GM06990 (cell line): ENCODE measurements at places on chromosomes 11 and 22.

DNA sequence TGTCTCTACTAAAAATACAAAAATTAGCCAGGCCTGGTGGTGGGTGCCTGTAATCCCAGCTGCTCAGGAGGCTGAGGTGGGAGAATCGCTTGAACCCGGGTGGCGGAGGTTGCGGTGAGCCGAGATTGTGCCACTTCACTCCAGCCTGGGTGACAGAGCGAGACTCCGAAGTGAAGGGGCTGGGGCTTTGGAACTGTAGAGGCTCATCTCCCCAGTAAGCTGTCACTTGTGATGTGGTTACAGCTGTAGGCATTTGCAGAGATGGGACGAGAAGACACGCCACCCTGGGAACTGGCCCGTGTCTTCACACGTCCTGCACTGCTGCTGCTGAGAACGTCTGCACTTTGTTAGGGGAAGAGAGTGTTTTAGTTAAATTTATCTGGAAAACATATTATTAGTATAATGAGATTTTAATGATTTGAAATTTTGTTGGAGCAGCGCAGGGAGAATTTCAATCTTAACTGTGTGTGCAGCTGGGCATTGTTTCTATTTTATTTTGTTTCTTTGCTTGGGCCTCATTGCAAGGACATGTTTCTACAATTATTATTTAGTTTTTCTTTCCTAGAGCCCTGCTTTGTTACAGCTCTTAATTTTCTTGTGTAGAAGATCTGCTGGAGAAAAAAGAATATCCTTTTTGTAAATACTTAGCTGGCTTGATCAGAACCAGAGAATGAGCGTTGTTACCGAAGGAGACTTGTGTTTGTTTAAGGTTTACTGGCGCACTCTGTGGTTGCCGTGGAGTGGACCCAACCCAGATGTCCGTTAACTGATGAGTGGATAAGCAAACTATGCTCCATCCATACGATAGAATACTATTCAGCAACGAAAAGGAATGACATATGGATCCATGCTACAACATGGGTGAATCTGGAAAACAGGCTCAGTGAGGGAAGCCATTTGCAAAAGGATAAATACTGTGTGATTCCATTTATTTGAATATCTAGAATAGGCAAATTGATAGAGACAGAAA is 18.4 kb downstream of the PARVB start:
- peak; percentile 76 for DNase-seq

- no peak for DNase-seq
Measured at GRCh38 chr22:48653306-48653705, 1174.4 kb downstream of the BRD1 start.

GRCh38 chr11:75594211-75594610 is 32.2 kb downstream of the SERPINH1 start:
- no peak for DNase-seq

DNA sequence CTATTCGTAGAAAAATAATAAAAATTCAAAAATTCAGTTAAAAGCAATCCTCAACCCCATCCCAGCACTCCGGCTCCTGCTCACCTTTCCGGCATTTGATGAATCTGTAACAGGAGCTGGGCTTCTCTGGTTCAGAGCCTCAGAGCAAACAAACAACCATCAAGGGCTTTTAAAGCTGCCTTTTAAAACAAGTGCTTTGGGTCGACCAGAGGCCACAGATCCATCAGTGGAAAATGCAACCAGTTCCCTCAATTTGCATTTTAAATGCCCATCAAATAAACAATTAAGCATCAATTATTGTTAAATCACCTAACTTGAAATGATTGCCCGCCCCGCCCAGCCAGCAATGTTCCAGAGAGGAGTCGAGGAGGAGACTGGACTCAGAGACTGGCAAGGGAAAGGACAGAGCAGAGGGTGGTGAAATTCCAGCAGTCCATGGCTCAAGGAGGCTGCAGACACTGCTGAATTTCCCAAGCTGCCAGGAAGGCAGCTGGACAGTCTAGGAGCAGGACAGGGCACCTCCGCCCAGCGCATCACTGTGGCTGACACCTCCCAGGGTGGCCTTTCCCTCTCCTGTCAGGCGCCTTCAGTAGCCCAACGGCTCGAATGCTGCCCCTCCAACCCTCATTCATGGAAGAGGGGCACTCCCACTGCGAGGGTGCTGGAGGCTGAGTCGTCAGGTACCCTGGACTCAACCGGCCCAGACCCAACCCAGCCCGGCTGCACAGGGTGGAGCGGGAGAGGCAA is 7.5 kb downstream of the FXYD6 start:
- DNase-seq: no peak

DNA sequence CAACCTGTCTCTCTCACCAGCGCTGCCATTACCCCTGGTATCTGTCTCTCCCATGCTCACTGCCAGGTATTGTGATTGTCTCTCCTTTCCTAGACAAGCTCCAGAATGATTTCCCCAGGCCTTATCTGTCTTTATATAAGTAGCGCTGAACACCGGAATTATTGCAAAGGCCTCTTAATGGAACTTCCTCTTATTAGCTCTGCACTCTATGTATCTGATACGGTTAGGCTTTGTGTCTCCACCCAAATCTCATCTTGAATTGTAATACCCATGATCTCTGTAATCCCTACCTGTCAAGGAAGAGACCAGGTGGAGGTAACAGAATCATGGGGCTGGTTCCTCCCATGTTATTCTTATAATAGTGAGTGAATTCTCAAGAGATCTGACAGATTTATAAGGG is 39.3 kb downstream of the DDI1 start:
- no peak for DNase-seq

DNA sequence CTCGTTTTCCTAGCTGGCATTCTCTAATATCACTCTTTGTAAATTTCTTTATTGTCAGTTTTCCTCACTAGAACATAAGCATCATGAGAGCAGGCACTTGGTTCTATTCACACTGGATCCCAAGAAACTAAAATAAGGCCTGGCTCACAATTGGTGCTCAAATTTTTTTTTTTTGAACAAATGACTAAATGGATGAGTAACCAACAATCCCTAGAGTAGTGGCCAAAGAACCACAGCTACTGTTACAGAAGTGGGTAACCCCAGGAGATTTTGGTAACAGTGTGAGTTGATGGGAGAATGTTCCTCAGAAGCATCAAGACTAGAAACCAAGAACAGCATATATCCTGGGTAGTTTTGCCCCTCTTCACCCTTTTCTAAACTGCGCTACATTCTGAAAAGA is 572.6 kb downstream of the INSC start:
- no peak for DNase-seq

GRCh38 chr11:2930704-2931419 is 1.6 kb upstream of the PHLDA2 start:
- DNase-seq: peak; percentile 65

DNA sequence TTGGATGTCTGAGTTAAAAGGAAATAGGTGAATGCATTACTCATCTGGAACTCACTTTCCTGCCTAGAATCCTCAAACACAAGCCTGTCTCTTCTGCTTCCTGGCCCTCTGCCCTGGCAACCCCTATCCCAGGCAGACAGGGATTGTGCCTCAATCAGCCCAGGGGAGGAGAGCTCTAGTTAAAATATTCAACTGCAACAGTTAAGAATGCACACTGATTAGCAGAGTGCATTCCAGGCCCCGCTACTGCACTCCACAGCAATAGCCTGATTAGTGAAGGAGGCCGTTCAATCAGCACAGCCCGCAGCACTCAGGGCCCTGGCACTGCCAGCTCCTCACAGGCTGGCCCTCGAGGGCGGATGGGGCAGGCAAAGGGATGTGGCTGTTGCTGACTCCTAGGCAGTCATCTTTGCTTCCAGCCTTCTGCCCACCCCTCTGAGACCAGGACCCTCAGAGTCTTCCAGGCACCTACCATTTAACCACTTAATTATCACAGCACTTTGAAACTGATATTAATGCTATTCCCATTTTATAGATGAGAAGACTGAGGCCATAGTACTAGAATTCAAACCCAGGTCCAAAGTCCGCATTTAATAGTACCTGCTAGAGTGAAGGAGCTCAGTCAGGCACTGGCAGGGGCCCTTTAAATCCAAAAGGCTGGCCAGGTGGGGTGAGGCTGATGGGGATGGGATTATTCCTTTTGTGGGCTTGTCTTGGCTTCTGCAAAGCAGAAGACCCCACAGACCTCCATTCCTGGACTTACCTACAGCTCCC is 435.3 kb downstream of the SOX6 start:
- DNase-seq: no peak

GRCh38 chr22:42026705-42027104 is 28.1 kb downstream of the WBP2NL start:
- DNase-seq: no peak

DNA sequence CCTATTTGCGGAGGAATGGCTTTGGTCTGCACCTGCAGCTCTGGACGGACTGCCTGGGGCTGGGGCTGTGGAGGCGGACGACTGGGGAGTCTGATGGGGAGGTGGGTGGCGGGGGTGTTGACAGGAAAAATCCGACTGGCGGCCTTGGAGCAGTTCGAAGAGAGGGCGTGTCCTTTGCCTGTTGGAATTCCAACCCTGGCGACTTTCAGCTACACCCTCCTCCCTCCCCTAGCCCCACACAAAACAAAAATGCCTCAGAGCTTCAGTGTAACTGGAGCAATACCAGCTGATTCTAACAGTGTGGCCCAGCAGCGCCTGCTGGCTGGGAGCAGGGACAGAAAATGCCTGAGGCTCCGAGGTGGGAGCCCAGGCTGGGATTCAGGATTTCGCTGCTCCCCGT is 85.4 kb downstream of the ATXN10 start:
- no peak for DNase-seq

DNA sequence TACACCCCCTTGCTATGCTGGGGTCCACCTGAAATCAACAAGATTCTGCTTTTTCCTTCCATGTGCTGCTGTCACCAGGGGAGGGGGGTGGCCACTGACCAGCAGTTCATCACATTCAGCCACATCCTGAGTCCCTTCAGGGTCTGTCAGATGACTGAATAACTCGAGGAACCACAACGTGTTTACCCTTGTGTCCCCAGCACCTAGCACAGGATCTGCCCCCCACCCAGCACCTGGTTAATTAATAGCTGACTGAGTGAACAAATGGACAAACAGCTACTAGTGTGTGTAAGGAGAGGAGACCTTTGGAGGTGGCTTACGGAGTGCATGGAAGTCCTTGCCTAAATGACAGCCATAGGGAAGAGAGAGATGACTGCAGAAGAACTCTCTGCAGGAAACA is 119.5 kb upstream of the NCAM1 start:
- no peak for DNase-seq

DNA sequence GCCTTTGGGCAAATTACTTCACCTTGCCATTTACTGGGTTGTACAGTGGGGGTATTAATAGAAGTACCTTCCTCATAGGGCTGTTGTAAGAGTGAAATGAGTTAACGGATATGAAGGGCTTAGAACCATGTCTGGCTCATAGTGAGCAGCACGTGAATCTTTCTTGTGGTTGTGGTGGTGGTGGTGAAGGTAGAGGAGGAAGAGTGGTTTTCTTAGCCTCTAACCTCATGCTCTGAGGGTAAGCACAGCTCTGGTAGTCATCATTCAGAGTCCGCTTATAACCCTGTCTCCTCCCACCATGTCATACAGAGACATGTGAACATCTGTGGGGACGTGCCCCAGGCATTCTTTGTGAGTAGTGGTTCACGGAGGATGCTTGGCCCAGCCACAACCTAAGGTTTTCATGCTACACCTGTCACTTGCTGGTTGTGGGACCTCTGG is 43.6 kb downstream of the TEAD1 start:
- peak; percentile 43 for DNase-seq

- no peak for DNase-seq
Measured at GRCh38 chr11:122270535-122270934, 154.5 kb upstream of the BLID start.

DNA sequence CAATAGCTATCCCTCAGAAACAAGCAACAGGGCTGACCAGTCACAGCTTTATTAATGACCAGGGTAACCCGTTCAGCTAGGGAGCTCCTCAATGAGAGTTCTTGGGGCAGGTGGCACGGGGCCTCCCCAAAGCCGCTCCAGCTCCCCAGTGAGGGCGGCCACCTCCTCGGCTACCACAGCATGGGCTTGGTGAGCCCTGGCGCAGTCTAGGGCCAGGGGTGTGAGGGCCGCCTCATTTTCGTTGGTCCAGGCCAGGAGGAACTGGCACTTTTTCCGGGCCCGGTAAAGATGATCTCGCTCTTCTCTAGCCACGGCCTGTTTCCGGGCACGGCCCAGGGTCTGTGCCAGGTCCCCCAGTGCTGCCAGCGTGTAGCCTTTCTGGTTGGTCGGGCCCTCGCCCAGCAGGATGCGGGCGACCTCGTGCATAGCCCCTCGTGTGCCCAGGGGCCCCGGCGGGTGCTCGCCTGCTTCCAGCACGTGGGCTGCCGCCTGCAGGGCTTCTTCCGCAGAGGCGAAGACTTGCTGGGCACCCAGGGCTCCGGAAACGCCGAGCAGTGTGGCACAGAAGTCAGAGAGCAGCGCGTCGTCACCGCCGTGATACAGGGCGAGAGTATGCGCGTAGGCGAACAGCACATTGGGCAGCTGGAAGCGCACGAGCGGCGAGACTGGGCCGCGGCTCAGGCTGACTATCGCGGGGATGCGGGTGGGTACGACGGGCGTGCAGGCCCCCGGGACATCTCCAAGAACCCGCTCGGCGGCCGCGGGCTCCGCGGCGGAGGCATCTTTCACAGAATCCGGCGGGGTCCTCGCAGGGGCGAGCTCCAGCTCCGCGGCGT is 913 bp downstream of the ZNHIT2 start:
- peak; percentile 67 for DNase-seq

- DNase-seq: no peak
Measured at GRCh38 chr11:119415966-119416365, 7.0 kb downstream of the THY1 start.

- no peak for DNase-seq
Measured at GRCh38 chr11:46357483-46357936, 10.2 kb downstream of the DGKZ start.

GRCh38 chr11:74731301-74732094 is at the start of gene CHRDL2:
CHRDL2 (minus strand) TSS chr11:74731426; CDS start chr11:74730888, 538 bp downstream.
- no peak for DNase-seq

DNA sequence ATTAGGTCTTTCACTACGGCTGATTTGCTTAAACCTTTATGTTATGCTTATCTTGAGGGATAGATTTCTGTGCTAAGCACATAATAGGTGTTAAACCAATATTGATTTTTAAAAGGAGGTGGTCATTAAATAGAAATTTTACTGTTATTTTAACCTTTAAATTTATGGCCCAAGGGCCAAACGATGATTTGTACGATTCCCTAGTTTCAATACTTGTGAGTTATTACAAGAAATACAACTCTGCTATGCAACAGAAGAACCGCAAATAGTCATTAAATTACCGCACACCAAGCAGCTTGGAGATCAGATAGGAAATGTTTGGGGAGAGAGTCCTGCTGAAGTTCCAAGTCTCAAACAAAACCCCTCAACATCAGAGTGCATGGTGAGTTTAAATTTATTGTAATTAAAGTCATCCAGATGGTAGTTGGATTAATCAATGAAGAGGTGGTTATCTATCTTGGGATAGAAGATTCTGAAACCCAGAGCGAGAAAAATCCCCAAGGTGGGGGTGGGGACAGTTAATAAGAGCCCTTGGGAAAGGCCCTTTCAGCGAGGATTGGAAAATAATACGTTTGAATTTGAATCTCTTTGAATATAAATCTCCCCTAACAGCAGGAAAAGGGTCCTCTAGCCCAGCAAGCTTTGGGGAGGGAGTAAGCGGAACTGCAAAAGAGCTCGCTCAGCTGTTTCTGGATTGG is 805 bp upstream of the QSER1 start:
- no peak for DNase-seq

DNA sequence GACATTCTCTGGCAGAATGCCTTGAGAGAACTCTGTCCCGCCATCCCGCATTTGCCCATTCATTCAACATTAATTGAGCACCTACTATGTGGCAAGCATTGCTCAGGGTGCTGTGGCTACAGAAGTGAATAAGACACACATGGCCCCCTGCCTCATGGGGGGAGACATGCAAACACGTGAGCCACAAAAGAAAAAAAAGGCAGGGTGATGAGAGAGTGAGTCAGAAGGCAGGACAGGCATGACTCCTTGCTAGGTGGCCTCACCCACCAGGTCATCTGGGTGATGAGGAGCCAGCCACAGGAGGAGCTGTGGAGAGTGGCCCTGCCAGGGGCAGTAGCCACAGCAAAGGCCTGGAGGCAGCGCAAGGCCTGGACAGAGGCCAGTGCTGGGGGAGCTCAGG is 4.9 kb downstream of the CHRM4 start:
- DNase-seq: no peak
